MCF 10A (cell line): ENCODE measurements at places on chromosomes 2 and 18. TPM values are rescaled to one million over a fixed set of nuclear protein-coding genes. Genes with fewer than 3 reads are reported as not detected.

TMEM17 gene
- 2.6 and 3.1 TPM in 2 replicates for total RNA-seq

SP5 gene
- not detected in 2 replicates for total RNA-seq

NOL4 gene
- total RNA-seq = not detected in 2 replicates

RIT2 gene
- total RNA-seq = not detected in 2 replicates

SALL3 gene
- total RNA-seq = not detected in 2 replicates

UGT1A9 gene
- total RNA-seq = not detected in 2 replicates

LIMS3 gene
- 1.5 TPM in 2 replicates for total RNA-seq

POTEI gene
- not detected in 2 replicates for total RNA-seq

PFN4 gene
- total RNA-seq = 1.8 and 2.6 TPM in 2 replicates

CIB4 gene
- total RNA-seq = not detected in 2 replicates

KCNE4 gene
- total RNA-seq = not detected in 2 replicates

- no peak overlapping the region for H3K27ac ChIP-seq
- peaks cover 30% of the 10 kb centered on the region for H3K4me1 ChIP-seq
- no peak for DNase-seq
- peak overlapping the region; percentile 77 for H3K4me3 ChIP-seq
Observed at GRCh38 chr2:172093416-172094293, 8.3 kb downstream of the DLX1 start.

- no peaks in the 10 kb centered on the region for H3K36me3 ChIP-seq
- H3K27ac ChIP-seq = no peak overlapping the region
- H3K4me3 ChIP-seq = no peak overlapping the region
- no peak for DNase-seq
- H3K27me3 ChIP-seq = peaks cover 83% of the 10 kb centered on the region
Observed at GRCh38 chr2:26647981-26648380, 6.8 kb upstream of the CIB4 start.

GRCh38 chr2:42788-43187, 3.5 kb downstream of the FAM110C start:
- peaks cover 28% of the 10 kb centered on the region for H3K4me1 ChIP-seq
- DNase-seq = no peak
- no peak overlapping the region for H3K4me3 ChIP-seq
- peaks cover 24% of the 10 kb centered on the region for H3K36me3 ChIP-seq

- peak; percentile 77 for DNase-seq
- no peaks in the 10 kb centered on the region for H3K36me3 ChIP-seq
- no peaks in the 10 kb centered on the region for H3K4me1 ChIP-seq
- no peak overlapping the region for H3K4me3 ChIP-seq
- H3K27me3 ChIP-seq = no peaks in the 10 kb centered on the region
Observed at GRCh38 chr2:215277944-215278343, 33.9 kb upstream of the ATIC start.

GRCh38 chr2:238320648-238321281, 447 bp downstream of the TRAF3IP1 start:
- H3K4me1 ChIP-seq = peaks cover 7% of the 10 kb centered on the region
- peaks cover 23% of the 10 kb centered on the region for H3K36me3 ChIP-seq
- no peaks in the 10 kb centered on the region for H3K27me3 ChIP-seq
- no peak for DNase-seq
- H3K27ac ChIP-seq = peak overlapping the region; percentile 66
- H3K4me3 ChIP-seq = peak overlapping the region; percentile 76

GRCh38 chr2:142165790-142166189, 35.0 kb upstream of the LRP1B start:
- peaks cover 55% of the 10 kb centered on the region for H3K27me3 ChIP-seq
- peaks cover 5% of the 10 kb centered on the region for H3K4me1 ChIP-seq
- no peak overlapping the region for H3K27ac ChIP-seq
- DNase-seq = peak; percentile 56
- H3K4me3 ChIP-seq = no peak overlapping the region

DNA sequence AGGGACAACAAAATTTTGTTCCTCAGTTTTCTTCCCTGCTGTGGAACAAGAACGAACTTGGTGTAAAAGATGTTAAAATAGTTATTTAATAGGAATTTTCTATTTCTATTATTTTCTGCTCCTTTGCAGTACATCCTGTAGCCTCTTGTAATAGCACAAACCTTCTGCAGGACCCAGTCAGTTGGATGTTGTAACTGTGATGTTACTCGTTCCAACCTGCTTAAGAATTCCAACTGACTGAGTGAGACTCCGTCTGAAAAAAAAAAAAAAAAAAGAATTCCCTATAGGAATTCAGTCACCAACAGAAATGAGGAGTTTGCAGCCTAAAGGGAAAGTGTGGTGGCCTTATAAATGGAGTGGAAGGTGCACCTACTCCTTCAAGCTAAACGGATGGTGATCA, 46.4 kb upstream of the CDH20 start:
- no peaks in the 10 kb centered on the region for H3K36me3 ChIP-seq
- H3K27ac ChIP-seq = no peak overlapping the region

DNA sequence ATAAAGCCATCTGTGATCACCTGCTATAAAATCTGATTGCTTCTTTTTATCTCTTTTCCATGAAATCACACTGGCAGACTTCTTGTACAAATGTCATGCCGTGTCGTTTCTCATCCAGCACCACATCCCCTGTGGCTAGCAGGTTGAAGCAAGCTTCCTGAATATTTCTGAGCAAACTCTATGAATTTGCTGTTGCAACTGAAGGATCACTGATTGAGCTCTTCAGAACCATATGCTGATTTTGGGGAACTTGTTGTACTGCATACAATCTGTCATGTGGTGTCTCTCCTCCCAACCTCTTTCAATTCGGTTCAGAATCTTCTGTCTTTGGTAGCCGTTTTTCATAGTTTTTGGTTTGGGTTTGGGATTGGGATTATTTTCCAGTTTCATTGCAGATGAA, 57.7 kb upstream of the RBMS1 start:
- H3K27me3 ChIP-seq = no peaks in the 10 kb centered on the region
- no peaks in the 10 kb centered on the region for H3K36me3 ChIP-seq
- no peak overlapping the region for H3K4me3 ChIP-seq
- no peak overlapping the region for H3K27ac ChIP-seq
- no peak for DNase-seq

- DNase-seq = no peak
- peaks cover 5% of the 10 kb centered on the region for H3K4me1 ChIP-seq
- no peak overlapping the region for H3K4me3 ChIP-seq
- no peaks in the 10 kb centered on the region for H3K27me3 ChIP-seq
Observed at GRCh38 chr18:58955001-58955400, 90.3 kb downstream of the ZNF532 start.

GRCh38 chr2:236082061-236082460, 86.1 kb downstream of the GBX2 start:
- H3K36me3 ChIP-seq = no peaks in the 10 kb centered on the region
- H3K4me3 ChIP-seq = no peak overlapping the region
- H3K4me1 ChIP-seq = peaks cover 14% of the 10 kb centered on the region
- H3K27ac ChIP-seq = no peak overlapping the region
- no peak for DNase-seq

DNA sequence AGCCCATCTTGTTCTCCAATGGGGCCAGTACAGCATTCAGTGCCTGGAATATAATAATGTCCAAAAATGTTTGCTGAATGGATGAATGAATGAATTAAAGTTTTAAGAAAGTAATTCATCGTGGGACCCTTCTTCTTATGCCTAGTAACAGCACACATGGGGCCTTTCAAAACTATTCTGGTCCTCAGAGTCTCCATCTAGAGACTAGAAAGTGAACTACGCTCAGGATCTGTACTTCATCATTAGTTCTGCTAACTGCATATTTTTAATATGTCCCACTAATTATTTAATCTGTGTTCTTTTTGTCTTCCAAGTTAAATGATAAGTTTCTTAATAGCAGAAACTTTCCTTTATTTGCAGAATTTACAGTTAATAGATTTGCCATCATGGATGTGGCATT, 172.5 kb downstream of the SMAD2 start:
- no peak overlapping the region for H3K4me3 ChIP-seq
- no peaks in the 10 kb centered on the region for H3K36me3 ChIP-seq
- no peak for DNase-seq
- H3K27me3 ChIP-seq = peaks cover 14% of the 10 kb centered on the region

DNA sequence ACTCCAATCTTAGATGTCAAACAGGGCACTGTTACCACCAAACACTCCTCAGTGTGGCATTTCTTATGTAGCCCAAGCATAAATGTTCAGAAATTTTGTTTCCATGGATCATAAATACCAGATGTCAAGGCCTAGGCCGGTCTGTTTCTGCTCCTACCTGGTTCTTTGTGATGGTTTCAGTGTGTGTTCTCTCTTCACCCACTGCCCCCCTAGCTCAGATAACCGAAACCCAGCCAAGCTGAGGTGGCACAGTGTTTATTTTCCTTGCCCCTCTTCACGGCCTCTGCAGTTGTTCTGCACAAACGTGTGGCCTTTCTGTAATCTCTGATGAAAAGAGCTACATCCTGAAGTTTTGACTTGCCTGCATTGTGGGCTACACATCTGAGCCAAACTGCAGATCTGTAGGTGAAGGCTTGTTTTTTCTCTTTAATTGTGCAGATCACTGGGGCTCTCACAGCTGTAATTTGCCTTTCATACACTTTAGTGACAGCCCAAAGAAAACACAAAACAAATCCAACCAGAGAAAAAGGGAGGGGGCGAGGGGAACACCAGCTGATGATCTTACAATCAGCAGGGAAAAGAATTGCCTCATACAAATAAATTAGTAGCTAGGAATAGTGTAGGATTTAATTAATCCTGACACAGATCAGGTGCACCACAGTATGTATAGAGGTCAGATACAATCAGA, 99.1 kb downstream of the NRP2 start:
- H3K27ac ChIP-seq = no peak overlapping the region
- no peaks in the 10 kb centered on the region for H3K4me1 ChIP-seq
- no peak overlapping the region for H3K4me3 ChIP-seq

- no peak for DNase-seq
- no peak overlapping the region for H3K27ac ChIP-seq
- H3K4me3 ChIP-seq = no peak overlapping the region
- H3K36me3 ChIP-seq = no peaks in the 10 kb centered on the region
- H3K27me3 ChIP-seq = peaks cover 42% of the 10 kb centered on the region
- no peaks in the 10 kb centered on the region for H3K4me1 ChIP-seq
Observed at GRCh38 chr2:6934345-6934744, 17.1 kb downstream of the RNF144A start.

DNA sequence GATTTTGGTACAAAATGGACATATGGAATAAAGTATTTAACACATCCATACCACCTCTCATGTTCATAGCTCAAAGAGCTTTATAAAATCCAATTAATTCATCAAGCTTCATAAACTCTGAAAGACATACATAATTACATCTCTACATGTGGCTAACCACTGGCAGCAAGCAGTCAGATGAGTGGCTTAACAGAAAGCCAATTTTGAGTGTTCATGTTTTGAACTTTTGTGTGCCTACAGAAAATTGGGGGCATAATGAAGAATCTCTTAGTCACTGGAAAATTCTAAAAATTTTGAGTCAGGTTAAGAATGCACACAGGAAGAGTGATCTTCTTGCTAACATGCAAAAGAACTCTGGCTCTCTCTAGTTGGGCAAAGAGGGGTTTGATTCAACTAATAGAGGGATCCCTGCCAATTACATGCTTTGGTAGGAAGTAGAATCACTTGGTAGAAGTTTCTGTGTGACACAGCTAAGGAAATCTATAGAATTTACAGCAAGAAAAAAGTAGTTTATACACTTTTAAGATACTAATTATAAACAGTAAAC, 287.4 kb downstream of the NOL4 start:
- no peak for DNase-seq
- no peaks in the 10 kb centered on the region for H3K27me3 ChIP-seq
- H3K27ac ChIP-seq = no peak overlapping the region
- H3K4me3 ChIP-seq = no peak overlapping the region

- no peak for DNase-seq
- peaks cover 8% of the 10 kb centered on the region for H3K4me1 ChIP-seq
- H3K36me3 ChIP-seq = no peaks in the 10 kb centered on the region
Observed at GRCh38 chr2:146123256-146123655, 1603.3 kb upstream of the ZEB2 start.

DNA sequence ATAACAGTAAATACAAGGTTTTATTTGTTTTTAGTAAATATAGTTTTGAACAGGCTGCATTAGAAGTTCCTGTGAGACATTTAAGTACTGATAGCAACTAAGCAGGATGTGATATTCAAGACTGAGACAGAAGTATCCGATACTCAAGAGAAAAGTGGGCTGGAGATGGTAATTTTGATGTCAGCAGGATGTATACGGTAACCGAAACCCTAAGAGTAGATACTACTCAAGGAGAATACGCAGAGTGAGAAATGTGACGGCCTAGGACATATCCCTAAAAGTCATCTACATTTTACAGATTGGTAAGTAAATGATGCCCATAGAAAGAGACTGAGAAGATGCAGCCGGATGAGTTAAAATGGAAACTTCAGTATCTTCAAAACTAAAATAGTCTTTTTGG, 115.4 kb downstream of the GORASP2 start:
- H3K27ac ChIP-seq = no peak overlapping the region
- peaks cover 4% of the 10 kb centered on the region for H3K4me1 ChIP-seq
- no peak for DNase-seq
- no peaks in the 10 kb centered on the region for H3K27me3 ChIP-seq
- peaks cover 65% of the 10 kb centered on the region for H3K36me3 ChIP-seq
